GM12864 (cell line): ENCODE measurements at places on chromosomes 3 and 15.
A peak's percentile ranks its signal among the peaks of the same experiment; 100 is the strongest.

GRCh38 chr15:60720493-60721256 lies 241.7 kb upstream of the ICE2 start:
- peak; percentile 60 for DNase-seq

DNA sequence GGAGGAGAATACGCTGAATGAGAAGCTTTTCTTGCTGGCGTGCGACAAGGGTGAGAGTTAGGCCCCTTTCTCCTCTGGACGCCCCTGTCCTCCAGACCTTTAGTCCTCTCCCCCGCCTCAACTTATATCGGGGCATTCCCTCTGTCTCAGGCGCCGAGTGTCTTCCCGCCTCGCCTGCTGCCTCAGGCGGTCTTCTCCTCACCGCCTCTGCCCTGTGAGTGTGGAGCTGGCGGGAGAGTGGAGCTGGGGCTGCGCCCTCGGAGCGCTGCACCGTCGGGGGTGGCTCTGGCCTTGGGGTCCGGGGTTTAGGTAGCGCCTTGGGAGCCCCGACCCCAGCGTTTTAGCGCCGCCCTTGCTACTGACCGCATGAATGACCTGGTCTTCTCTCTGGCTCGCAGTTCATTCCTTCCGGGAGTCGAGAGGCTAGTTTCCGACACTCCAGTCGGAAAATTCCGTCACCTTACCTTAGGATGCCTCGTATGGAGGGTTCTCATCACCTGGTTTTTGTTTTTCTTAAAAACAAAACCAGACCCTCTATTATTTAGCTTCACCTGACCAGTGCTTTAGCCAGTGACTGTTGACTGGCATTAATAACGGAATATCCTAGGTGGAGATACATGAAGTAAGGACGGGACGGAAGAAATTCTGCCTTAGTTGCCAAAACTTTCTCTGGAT lies 985 bp downstream of the TRPC1 start:
- no peak for DNase-seq

DNA sequence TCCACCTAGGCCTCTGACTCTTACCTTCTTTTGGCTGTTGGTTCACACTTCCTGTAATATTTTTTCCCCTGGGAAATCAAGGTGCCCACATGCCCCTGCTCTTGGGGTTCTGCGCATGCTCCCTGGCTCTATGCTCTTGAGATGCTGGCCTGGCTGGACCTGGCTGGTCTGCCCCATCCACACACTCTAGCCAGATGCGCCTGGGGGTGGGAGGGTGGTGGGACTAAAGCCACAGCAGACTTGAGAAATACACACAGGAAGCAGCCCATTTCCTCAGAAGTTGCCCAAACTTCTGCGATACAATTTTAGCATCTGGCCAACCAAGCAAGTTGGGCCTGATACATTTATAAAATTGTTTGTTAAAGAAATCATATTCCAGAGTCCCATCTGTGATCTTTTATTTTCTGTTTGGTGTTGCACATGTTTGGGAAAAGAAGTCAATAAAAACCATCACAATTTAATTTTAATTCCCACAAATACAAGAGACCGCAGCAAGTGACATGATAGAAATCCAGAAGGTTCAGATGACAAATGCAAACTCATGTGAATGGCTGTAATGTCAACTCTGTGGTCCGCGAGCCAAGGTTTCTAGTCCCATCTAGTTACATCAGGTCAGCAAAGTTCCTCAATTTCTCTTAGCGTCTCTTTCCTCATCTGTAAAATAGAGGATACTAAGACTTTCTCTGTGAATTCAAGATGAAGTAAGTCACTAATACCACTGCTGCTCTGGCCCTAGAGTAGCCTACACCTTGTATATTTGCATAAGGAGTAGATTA lies 55.9 kb upstream of the MEF2A start:
- no peak for DNase-seq

DNA sequence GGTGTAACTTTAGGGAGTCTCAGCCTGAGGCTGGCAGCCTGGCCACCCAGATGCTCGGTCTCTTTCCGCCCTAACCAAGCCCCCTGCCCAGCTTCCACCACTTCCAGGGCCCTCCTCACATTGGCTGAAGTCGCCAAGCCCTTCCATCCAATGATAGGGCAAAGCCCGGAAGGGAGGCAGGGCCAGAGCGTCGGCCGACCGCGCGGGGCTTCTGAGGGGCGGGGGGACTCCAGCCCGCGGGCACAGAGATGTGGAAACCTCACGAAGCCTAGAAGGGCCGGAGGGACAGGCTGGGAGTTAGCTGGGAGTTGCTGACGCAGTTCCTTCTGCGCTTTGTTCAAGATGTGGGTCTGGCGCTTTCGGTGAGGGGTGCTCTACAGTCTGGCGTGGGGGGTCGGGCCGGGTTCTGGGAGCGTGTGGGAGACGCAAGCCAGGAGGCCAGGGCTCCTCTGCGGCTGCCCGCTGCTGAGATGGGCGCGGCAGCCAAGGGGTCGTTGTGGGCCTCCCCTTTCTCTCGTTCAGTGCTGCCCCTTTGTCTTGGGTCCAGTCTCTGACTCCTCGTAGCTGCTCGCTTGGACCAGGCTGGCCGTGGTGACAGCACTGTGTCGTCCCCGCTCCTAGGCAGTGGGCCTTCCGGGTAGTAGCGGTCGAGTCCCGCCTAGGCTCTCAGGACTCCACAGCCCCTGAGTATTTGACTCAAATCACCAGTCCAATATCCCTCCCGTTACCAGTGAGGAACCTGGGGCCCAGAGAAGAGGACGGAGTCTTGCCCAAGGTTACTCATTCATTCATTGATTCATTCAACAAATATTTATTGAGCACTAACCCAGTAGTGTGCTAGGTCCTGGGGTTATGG lies at the start of gene ZNF660:
Gene ZNF660, plus strand, starts transcription at position 319 of the 856 bp plus-strand sequence. CDS start 9,230 bp downstream, outside the sequence.
- no peak for DNase-seq

DNA sequence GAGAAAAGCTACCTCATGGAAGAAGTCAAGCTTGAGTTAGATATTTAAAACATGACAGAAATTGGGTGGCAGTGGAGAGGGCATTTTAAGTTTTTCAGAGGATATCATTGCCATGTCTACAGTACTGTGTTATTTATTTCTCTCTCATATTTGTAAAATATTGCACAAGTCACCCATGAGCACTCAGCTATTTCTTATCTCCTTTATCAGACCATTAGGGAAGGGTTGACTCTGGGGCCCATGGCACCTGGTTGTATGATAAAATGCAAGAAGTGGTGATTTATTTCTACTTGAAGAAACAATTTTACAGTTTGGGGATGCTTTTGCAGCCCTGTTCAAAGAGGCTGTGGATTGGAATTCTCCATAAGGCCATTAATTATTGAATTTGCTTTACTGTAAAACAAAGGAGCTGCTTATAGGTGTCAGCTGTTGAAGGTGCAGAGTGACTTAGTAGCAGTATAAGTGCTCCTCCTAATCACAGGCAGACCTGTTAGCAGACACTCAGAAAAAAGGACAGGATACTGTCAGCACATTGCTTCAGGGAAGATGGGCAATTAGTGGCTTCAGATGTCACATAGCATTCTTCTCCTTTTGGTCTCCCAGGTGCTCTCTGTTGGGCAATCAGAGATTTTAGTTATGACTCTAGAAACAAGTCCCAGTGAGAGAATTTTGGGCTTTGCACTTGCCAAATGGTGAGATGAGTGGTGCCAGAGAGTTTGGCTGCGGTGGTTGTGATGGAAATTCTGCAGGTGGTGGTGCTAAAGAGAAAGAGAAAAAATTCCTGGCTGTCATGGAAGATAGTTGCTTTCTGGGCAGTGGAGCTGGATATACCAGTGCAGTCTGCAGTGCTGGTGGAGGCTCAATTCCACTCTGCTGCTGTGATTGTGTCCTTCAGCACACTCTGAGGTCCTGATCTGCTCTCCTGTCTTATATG lies 129.7 kb upstream of the ROPN1 start:
- no peak for DNase-seq

GRCh38 chr15:42547918-42548248 lies 710 bp downstream of the LRRC57 start:
- no peak for DNase-seq

- peak; percentile 66 for DNase-seq
These were observed at the start of gene FBXO40 for GRCh38 chr3:121592856-121593702. TSS of gene FBXO40 (plus strand) at chr3:121593379. CDS start at chr3:121620576, 27,197 bp downstream.

DNA sequence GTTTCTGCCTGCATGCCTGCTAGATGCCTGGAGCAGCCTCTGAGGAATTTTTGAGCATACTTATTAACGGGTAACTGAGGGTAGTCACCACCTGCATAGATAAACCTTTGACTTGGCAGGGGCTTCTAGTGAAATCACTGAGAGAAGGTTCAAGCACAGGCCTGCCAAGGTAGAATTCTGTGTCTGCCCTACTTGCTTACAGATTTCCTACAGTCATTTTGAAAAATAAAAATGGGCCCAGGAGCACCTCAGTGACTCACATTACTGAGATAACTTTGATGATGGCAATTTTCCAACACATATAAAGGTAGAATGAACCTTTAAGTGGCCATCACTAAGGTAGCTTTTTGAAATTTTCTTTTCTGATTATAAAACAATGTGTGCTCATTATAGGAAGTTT lies 10.8 kb downstream of the CRTAP start:
- DNase-seq: no peak

DNA sequence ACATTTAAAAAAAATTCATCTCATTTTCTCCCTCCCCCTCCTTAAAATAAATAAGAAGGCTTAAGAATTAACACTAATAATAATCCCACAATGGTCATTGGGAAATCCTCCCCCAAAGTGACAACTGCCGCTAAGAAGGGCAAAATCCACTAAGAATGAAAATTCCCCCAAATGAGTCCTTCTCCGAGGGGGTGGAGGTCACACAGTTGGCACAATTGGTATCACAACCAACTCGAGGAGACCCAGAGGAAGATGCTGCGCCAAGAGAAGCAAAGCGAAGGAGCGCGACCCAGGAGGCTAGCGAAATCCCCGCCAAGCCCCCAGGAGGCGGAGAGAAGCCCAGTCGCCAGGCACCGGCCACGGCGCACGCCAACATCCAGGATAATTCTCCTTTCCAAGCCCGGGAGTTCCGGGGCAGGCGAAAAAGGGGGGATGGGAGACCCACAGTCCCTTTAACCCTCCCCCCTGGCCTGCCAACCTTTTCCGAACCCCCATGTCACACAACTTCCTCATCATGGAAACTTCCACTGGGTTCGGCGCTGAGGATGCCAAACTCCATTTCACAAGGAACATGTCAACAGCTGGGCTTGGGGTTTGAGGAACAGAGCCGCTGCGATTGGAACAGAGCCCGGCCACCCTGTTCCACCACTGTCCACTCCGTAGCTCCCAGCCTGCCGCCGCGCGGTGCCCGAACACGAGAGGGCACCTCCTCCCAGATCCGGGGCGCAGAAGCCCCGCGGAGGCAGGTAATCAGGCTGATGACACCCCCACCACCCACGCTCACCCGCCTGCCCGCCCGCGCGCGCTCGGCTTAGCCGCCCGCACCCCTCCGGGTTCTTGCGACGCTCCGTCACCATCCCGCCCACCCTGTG lies 668 bp downstream of the THRB start:
- DNase-seq: no peak

GRCh38 chr3:23365066-23365465 lies 161.9 kb downstream of the UBE2E2 start:
- DNase-seq: no peak

DNA sequence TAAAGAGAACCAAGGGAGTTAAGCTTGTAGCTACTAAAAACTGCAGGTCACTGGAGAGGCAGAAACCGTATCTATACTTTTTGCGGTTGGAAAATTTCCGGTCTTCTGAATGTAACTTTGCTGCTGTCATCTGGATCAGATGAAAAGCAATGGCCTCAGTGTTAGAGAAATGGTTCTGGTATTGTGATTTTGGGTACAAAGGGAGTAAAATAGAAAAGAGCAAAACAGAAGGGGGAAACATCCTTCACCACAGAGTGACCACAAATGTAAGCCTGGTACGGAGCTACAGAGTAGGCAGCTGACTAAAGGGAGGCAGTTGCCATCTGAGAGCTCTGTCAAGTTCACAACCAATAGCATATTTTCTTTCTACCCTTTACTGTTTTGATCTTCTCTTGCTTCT lies 5.6 kb downstream of the CD96 start:
- DNase-seq: no peak

DNA sequence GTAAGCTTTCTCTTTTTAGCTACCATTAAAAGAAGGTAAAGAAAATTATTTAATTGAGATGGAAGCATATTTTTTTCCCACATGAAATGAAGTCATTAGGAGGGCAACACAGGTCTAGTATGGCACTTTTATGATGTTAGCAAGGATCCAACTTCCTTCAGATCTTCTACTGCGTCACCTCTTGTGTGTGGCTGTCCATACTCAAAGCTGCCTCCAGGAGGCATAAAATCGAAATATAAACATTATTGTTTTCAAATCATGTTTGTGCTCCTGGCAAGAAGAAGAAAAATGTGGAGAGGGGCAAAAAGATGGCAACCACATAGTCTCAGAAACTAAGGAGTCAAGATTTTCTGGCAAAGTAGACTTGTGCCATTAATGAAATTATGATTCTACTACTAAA lies 791.7 kb upstream of the EPHA6 start:
- DNase-seq: no peak

DNA sequence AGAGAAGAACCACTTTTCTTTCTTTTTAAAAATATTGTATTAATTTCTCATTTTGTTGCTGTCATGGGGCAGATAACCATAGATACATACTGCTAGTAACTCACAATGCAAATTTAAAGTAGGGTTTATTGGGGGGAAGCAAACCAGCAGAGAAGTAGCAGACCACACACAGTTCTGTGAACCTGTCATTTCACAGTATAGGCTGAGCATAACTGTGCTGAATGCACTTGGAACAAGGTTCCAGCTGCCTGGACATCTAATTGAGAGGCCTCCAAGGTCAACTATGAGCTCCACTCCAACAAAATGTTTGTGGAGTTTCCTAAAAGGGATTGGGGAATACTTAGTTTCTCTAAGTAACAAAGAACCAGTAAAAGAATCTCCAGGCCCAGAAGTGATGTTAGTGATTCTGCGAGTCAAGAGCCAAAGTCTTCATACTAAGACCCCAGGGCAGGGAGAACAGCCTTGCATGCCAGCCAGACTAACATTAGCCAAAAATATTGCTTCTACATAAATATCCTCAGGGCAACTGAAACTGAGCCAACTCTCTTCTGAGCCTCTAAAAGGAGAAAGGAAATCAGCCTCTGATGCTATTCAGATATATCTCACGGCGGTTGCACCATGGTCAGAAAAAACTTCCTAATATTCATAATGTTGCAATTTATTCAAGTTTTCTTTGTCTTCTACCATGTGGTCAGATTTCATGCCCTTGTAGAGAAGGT lies 856.4 kb upstream of the ALCAM start:
- no peak for DNase-seq

DNA sequence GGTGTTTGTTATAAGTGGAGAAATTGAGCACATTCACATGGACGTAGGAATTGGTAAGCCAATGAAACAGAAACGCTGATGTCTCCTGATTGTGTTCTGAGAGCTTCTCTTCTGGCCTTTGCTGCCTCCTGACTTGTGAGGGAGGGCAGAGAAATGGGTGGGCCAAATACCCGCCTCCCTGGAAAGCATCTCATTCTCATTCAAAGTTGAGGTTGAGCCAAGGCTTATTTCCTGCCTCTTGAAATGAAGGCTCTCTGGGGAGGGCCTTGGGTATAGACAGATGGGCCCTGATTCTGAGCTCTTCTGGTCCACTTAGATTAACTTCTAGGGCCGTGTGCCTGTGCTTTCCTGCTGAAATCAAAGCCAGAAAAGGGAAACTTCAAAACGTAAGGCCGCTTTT lies 57.4 kb upstream of the MYZAP start:
- no peak for DNase-seq

GRCh38 chr3:37946531-37946889 lies 44.1 kb upstream of the VILL start:
- DNase-seq: no peak

GRCh38 chr3:185732782-185733181 lies 92.1 kb downstream of the IGF2BP2 start:
- DNase-seq: no peak

GRCh38 chr15:79798311-79798710 lies 98.5 kb downstream of the MTHFS start:
- DNase-seq: no peak

- DNase-seq: no peak
These were observed 18.5 kb upstream of the IL1RAP start for GRCh38 chr3:190495354-190495753.

GRCh38 chr3:176428552-176428951 lies 768.7 kb downstream of the TBL1XR1 start:
- DNase-seq: no peak
